Psoas muscle (tissue), 8 donors: ENCODE measurements at places on chromosomes 12 and 14. TPM values are rescaled to one million over a fixed set of nuclear protein-coding genes. Genes with fewer than 3 reads are reported as not detected.

The FOXG1 gene
- not detected for total RNA-seq

The TBX3 gene
- total RNA-seq = 15.3 TPM

The CLEC6A gene
- total RNA-seq = not detected

The DPPA3 gene
- not detected for total RNA-seq

The GNPTAB gene
- 24.4 TPM for total RNA-seq

GRCh38 chr14:22438742-22439141 lies 150.3 kb downstream of the DAD1 start:
- DNase-seq = no peak

GRCh38 chr12:102374190-102374589 lies 106.2 kb downstream of the IGF1 start:
- DNase-seq = no peak

DNA sequence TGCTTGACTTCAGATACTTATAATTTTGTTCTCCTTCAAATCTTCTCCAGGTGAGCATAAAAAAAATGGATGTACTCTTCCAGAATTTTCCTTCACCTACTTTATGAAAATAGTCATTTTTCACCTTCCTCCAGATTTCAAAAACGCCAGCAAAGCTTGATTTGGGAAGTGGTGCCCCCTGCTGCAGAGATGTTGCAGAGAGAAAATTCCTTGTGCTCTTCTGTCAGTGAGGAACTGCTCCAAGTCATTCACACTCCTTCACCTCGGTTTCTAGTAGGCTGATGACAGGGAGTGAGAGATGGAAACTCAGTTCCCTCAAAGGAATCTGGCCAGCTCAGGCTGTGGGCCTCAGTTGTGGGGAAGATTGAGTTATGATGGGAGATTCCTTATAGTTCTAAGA lies 24.2 kb upstream of the RNASE3 start:
- no peak for DNase-seq

DNA sequence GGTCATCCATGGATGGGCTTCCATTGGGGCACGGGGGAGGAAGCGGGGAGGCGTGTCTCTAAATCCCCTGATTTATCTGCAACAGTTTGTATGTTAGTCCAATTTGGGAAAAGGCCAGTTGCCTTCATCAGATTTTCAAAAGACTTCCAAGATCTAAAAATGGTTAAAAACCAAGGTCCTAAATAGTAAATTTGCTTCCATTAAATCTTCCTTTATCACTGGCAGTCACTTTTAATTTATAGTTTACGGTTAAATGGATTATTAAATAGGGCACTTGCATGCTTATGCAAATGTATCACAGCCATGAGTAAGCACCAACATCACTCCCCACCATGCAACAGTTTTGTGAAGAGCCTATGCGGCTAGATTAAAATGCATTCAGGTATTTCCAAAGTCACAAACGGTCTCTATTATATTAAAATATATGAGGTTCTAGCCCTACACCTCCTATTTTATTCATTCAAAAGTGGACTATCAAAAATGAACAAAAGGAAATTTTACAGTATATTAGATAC lies 108.2 kb upstream of the GPHB5 start:
- DNase-seq = no peak

- no peak for DNase-seq
Measured at GRCh38 chr14:34059037-34059924, 108.4 kb upstream of the EGLN3 start.

DNA sequence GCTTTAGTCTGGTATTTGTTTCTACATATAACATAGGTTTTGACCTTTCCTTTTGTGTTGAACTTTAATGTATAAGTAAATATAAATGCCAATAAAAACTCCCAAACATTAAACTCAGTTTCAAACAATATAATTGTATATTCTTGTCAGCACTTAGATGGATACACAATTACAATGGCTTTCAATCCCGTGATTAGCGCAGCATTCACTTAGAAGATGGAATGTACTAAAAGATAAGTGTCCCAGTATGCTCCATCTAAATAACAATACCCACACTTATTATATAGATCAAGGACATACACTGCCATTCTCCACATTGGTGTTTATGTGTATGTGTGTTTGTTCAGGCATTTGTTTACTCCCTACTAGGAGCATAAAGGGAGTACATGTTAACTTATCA lies 193.1 kb downstream of the SOX5 start:
- no peak for DNase-seq

DNA sequence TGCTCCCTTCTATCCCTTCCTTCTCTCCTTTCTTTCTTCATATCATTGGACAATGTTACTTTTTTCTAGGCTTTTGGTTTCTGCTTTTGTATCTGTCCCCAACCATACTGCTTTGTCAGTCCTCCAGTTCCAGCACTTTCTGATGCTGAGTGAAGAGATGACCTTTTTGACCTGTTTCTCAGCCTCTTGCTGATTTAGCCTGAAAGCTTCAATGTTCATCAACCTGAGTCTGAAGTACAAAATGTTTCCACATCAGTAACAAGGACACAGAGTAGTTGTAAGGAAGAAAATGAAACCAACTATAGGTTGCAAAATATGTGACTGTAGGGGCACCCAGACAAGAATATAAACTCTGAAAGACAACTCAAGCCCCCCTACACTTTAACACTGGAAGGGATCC lies 25.2 kb upstream of the AKAP6 start:
- DNase-seq = no peak

- no peak for DNase-seq
Measured at GRCh38 chr14:85731186-85731585, 201.2 kb downstream of the FLRT2 start.
